ENCODE measurements at places on chromosomes 4 and X.

- DNase-seq, result peak; percentile 69
Measured at GRCh38 chr4:52376132-52376704, 282.9 kb downstream of the USP46 start.

- no peak for DNase-seq
Measured at GRCh38 chrX:20767346-20767745, 500.6 kb upstream of the RPS6KA3 start.

DNA sequence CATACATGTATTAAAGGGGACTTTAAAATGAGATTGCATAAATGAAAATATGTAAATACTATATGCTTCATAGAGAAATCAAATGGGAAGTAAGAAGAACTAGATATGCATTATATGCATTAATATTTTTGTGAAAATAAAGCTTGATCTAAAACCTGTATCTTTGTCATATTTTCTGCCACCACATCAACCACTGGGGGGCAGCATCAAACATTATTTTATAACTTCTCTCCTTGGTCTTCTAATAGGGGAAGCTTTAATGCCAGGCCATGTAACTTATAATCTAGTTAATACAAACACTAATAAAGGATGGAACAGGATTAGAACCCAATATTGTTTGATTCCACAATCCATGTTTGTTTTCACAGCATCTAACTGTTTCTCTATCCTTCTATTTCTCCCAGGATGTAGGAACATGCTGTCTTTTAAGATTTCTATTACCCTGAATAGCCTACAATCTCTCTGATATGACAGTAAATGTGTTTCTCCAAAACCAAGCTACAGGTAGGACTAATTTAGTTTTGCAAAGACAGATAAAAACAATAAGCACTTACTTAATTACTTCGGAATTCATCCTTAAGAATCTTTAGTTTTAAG lies 10.0 kb downstream of the QRFPR start:
- DNase-seq, result peak; percentile 63

DNA sequence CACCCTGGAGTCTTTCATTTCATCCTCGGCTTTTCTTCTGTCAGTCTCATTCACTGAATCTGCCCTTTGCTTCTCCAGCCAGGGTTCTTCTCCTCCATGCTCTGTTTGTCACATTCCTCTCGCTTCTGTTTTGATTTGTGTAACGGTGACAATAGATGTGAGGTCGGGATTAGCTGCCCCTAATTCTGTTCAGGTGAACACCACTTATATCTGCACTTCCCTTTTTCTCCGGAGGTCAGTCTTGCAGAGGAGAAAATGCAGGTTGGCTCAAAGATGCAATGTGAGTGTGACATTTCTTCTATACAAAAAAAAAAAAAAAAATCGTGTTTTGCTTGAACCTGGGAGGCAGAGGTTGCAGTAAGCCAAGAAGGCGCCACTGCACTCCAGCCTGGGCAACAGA lies 262.9 kb downstream of the ASMT start:
- no peak for DNase-seq

DNA sequence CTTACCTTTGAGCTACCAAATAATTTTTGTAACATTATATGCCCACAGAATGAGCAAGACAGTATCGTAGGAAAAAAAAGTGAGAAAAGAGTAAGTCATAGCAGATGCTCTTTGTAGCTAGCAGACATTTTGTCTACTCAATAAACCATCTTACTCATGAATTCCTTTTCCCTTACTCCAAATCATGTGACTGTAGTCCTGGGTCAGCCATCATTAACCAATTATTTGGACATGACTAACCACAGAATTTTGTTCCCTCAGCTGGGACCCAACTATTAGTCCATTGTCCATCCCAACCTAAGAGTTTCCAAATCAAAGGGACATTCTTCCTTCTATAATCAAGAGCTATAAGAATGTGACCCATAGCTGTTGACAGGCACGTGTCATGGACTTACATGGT lies 11.4 kb downstream of the UBE2D3 start:
- no peak for DNase-seq

DNA sequence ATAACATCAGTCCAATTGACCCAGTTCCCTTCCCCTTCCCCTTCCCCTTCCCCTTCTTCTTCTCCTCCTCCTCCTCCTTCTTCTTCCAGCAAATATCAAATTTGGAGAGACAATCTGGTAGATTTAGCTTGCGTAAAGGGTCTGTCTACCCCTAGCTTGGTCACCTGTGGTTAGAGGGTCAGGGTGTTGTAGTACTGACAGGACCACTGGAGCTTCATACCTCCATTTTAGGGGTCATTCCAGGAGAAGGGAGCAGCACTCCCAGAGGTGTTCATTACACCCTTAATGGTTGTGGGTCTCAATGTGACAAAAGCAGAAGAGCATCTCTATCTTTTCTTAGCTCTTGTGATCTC lies 3.7 kb upstream of the FGB start:
- no peak for DNase-seq

DNA sequence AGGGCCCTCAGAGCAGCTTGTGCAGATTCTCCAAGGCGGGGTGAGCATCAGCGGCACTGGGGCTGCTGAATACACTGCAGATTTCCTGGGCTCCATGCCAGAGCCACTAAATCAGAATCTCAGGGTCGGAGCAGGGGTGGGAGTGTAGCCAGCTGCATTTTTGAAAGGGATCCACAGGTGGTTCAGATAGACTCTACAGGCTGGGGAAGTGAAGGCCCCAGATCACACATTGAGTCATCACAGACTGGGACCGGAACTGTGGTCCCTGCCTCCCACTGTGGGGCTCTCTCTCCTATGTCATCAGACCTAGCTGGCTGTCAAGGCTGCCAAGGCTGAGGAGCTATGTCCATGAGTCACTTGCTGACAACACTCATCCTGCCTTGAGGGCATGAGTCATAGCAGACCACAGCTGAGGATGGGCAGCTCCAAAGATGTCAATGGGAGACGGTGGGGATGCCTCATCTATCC lies 162.3 kb upstream of the MAMLD1 start:
- DNase-seq, result peak; percentile 97

DNA sequence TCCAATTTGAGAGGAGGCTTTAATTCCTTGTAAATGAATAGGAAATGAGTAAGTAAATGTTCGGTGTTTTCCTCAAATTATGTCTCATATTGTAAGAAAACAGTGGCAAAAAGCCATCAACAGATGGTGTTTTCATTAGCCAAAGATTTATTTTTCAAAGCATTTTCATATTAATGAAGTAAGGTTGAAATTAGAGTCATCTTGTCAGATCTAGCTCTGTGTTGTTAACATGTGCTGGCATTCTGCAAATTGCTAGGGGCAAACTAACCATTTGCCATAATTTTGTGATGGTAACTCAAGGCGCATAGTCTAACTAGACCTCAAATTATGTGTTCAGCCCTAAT lies 24.7 kb downstream of the MID2 start:
- DNase-seq, result no peak

DNA sequence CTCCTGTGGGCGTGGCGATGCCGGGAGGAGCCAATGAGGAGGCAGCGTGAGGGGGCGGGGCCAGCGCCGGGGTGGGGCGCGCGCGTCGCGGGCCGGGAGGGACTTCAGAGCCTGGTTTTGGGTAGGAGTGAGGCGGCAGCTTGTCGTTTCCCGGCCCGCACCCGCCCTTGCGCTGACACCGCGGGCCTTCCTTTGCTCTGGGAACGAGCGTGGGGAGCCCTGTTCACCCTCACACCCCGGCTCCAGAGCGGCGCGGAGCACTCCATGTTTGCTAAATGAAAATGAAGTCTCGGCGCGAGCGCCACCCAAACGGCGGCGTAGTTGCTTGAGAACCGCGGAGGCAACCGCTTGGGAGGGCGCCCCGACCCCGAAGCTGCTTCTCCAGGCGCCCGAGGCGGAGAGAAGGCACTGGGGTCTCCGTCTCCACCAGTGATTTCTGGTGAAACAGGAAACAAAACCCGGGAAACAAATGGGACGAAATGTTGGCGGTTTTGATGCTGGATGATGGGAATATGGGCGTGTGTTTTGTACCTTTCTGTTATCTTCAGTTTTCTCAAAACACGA lies 497 bp upstream of the GRPEL1 start:
- no peak for DNase-seq

DNA sequence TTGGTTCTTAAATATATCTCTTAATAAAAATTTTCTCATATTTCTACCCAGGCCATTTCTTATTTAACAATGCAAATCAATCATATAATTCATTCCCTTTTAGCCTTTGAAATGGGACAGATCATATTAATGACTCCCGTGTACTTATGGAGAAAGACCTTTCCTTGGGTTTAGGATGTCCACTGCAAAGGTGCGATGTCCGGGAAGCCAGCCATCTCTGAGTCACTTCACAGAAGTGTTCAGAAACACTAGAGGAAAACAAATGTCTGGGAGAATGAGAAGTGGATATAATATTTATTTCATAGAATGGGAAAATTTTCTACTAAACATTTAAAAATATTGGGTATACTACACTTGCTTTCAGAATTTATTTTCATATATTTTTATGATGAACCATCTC lies 15.3 kb downstream of the INTU start:
- no peak for DNase-seq

GRCh38 chr4:25001509-25001908 lies 29.2 kb downstream of the LGI2 start:
- no peak for DNase-seq

DNA sequence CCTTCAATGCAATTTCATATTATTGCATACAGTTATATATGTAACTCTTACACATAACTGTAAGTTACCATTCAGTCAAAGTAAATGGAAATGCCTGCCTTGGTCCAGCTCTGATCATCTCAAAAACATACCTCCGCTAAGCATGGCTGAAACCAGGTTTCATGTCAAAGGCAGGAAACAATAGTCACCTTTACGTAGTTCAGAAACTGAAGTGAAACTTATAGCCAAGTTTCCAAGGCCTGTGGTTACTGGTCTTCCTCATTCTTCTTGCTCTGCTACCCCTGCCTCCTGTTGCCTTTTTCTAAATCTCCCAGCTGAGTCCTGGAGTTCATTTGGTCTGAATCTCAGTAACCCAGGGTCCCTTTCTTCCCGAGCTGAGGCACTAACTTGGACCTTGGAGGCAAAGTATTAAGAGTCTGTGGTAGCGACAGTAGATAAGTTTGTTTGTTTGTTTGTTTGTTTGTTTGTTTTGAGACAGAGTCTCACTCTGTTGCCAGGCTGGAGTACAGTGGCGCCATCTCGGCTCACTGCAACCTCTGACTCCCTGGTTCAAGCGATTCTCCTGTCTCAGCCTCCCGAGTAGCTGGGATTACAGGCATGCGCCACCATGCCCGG lies 30.8 kb downstream of the DAPP1 start:
- DNase-seq, result no peak

DNA sequence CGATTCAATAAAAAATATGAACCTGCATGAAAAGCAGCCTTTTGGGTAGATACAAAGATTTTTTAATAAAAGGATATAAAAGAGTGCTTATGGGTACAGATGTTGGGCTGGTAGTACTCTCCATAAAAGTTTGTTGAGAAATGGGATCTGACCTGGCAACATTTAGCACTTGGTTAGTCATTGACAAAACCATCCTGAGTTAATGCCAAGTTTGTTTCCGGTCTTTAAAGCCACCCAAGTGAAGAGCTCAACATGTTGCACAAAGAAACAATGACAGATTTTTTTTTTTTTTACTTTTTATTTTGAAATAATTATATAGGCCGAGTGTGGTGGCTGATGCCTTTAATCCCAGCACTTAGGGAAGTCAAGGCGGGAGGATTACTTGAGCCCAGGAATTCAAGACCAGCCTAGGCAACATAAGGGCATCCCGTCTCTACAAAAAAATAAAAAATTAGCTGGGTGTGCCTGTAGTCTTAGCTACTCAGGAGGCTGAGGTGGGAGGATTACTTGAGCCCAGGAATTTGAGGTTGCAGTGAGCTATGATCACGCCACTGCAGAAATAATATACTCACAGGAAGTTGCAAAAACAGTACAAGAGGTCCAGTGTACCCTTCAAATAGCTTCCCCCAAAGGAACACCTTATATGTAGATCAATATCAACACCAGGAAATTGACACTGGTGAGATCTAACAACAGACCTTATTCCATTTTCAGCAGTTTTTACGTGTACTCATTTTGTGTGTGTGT lies 16.6 kb downstream of the CHST7 start:
- no peak for DNase-seq

- no peak for DNase-seq
Measured at GRCh38 chrX:29555465-29556091, 659.8 kb upstream of the MAGEB2 start.

GRCh38 chrX:41301438-41301824 lies 32.5 kb upstream of the DDX3X start:
- DNase-seq, result no peak

- DNase-seq, result peak; percentile 14
Measured at GRCh38 chr4:77074381-77074831, 1.4 kb downstream of the CCNI start.

Data from DMS53 (cell line).